Forelimb muscle (tissue), 1 donor: ENCODE measurements at places on chromosomes 11 and 22.

DNA sequence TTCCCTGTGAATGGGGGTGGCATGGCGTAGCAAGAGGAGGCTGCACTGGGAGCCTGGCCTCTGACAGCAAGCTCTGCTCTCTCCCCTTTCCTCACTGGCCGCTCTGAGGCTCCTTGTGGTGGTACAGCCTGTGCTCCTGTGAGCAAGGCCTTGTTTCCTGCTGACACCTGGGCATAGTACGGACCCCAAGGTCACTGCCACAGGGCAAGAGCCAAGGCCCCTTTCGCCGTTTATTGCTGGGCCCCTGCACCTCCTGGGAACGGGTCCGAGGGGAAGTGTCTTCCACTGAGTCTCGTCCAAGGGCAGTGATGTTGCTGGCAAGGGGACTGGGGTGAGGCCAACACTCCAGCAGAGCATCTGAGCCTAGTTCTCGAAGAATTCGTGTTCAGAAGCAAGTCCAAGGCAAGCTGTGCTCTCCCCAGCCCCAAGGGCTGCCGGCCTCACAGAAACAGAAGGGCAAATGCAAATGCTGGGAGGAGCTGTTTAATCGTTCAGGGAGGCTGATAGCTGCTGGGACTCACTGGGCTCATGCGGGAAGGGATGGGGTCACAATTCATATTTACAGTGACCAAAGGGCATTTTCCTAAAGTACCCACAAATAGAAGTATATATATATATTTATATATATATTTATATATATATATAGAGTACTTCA is 15.9 kb upstream of the TTLL12 start:
- DNase-seq, result no peak

- DNase-seq, result no peak
Observed at GRCh38 chr11:77101043-77101537, 1.6 kb upstream of the OMP start.

DNA sequence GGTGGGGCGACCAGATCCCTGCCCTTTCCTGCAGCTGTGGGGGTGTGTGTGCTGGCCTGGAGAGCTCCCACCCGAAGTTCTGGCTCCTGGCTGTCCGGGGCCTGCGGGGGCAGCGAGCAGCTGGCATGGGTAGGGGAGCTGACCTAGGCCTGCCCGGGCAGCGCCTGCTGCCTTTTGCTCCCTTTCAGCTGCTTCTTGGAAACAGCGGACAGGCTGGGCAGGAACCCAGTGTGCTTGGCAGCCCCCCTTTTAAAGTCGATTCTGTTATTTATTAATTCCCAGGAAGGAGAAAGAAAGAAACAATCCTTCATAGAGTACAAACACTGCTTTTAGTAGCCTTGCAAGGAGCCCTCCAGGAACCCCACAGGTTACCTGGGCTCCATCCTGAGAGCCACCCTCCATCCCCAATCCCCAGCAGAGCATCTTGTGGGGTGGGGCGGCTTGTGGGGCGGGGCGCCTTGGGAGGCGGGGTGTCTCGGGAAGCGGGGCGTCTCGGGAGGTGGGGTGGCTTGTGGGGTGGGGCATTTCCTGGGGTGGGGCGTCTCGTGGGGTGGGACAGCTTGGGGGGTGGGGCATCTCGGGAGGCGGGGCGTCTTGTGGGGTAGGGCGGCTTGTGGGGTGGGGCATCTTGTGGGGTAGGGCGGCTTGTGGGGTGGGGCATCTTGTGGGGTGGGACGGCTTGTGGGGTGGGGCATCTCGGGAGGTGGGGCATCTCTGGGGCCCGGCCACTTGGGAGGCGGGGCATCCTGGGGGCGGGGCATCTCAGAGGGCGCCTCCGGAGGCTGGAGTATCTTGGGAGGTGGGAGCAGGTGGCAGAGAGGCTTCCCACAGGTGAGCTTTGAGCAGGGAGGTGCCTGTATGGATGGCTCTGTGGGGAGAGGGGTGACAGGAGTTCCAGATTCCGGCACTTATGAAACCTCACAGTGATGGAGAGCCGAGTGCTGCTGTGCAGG is 7.0 kb downstream of the CD81 start:
- no peak for DNase-seq

DNA sequence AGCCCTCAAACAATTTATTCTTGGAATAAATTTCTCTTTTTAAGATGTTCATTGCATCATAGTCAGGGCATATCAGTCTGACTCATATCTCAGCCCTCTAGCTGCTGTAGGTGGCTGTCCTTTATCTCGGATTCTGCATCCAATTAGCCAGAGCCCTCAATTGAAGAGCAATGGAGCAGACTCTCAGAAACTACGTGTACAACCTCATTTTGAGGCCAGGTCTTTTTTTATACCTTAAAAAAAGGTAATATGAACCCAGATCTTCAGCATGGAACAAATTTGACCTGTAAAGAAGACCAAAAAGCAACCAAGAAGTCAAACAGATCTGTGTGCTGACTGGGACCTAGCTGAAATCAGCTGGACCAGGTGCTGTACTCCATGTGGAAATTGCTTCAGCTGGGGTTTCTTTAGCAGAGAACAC is 8.7 kb downstream of the OR52A5 start:
- DNase-seq, result no peak

- DNase-seq, result no peak
Observed at GRCh38 chr11:46991391-46991790, 54.8 kb downstream of the CSTPP1 start.

DNA sequence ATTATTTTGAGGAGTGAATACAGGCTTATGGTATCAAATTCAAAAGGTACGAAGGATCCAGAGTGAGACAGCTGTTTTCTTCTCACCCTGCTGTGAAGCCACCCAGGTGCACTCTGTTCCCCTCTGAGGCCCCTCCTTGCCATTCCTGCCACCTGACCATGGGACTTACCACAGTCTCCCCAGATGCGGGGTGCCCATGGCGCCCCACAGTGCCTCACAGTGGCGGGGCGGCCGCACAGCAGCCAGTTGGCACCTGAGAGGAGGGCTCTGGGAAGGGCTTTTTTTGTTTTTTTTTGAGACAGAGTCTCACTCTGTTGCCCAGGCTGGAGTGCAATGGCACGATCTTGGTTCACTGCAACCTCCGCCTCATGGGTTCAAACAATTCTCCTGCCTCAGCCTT is 151.7 kb downstream of the CEP164 start:
- no peak for DNase-seq
